ENCODE measurements at places on chromosomes 4 and X.

- no peak for DNase-seq
These were observed 85.3 kb downstream of the HCCS start for GRCh38 chrX:11196476-11196875.

GRCh38 chr4:155433636-155434360 lies 57.0 kb upstream of the MAP9 start:
- DNase-seq, result no peak

GRCh38 chrX:10108288-10108687 lies 48.5 kb upstream of the CLCN4 start:
- DNase-seq, result no peak

DNA sequence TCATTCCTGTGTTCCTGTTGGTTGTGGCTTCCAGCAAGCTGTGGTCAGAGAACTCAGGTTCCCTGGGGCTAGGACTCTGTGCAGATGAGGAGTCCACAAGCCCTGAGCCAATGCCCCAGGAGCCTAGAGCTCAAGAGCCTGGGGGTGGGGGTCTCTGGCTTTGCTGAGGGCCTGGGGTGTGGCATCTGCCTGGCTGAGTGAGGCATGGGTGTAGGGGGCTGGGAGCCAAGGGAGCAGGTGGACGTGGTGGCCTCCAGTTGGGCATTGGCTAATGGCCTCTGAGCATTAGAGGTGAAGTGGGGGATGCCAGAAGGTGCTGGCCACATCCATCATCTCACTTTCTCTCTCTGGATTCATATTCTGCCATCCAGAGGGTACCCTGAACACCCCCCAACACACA lies 5.3 kb upstream of the MAMLD1 start:
- DNase-seq, result no peak

- DNase-seq, result no peak
These were observed 14.8 kb upstream of the MAMLD1 start for GRCh38 chrX:150348365-150348764.

DNA sequence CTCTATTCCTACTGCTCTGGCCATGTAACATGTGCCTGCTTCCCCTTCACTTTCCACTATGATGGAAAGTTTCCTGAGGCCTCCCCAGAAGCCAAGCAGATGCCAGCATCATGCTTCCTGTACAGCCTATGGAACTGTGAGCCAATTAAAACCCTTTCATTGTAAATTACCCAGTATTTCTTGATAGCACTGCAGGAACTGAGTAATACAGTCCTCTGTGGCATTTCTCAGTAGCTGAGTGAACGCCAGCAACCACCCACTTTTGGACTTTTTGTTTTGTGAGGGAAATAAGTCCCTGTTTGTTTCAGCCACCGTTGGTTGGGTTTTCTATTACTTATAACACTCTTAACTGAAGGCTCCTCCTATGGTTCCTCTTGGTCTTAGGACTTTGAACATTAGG lies 104.1 kb downstream of the C4orf51 start:
- DNase-seq, result no peak

GRCh38 chrX:1291110-1291740 lies 22.6 kb downstream of the CSF2RA start:
- no peak for DNase-seq

DNA sequence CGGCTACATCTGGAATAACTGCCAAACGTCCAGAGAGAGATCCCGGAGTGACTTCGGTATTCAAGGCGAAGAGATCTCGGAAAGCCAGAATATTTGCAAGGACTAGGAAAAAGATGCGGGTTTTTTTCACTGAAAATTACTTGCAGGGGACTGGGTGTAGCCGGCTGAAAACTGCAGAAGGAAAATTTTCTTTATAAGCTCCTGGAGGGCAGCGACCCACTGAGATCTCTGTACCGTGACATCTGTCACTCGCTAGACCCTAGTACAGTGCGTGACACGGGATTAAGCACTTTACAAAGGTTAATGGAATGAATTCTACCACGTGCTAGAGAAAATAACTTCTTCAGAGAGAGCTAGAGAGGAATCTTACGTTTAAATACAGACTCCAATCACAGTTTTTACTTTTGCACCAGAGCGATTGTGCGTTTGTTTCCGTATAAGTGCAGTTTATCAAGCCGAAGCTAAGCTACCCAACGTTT lies 1.1 kb upstream of the LCORL start:
- DNase-seq, result no peak

DNA sequence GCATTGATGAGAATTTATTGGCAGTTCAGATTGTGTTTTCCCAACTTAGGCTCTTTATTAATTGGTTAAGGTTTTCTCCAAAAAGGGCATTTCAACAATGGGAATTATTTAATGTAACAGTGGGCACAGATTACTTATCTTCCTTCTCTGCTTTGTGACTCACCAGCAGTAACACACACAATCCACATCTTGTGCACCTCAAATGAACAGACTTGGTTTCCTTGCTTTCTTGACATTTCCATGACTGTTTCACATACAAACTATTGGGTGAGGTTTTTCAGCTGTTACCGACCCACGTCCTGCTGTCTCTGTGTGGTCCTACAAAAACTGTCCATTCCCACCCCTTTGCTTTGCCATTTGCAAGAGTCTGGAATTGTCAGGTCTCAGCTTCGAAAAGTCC lies 38.1 kb downstream of the CCNI start:
- no peak for DNase-seq

DNA sequence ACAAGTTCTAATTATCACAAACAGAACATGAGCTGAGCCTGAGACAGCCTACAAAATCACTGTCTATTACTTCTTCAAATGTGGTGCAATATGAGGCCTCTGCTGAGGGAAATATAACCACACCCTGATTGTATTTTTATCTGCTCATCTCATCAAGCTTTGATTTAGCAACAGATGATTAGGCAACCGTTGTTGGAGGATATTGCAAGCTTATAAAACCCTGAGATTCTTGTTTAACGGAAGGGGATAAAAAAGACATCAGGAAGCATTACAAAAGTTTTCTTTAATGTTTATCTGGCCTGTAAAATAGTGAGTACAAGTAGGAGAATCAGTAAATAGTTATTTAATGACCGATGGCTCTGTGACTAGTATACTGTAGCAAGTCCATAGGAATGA lies 108.5 kb downstream of the ZNF330 start:
- no peak for DNase-seq

DNA sequence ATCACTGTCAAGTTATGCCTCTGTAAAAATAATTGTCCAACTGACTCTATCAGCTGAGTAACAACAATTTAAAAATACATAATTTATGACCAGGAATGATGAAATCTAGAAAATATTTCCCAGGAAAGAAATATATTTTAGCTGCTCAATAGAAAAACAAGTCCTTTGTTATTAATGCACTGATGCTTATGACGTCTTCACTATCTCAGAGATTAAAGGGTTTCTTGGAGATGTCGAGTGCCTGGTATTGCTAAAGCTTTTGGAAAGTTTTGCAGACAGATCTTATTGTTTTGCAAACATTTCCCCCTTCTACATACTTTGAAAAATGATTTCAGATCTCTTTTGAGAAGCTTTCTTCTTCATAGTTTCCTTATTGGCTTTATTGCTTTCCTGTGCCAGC lies 154.6 kb upstream of the RPS6KA3 start:
- no peak for DNase-seq

- no peak for DNase-seq
These were observed 618.1 kb downstream of the PPP4R3C start for GRCh38 chrX:26845056-26845455.

DNA sequence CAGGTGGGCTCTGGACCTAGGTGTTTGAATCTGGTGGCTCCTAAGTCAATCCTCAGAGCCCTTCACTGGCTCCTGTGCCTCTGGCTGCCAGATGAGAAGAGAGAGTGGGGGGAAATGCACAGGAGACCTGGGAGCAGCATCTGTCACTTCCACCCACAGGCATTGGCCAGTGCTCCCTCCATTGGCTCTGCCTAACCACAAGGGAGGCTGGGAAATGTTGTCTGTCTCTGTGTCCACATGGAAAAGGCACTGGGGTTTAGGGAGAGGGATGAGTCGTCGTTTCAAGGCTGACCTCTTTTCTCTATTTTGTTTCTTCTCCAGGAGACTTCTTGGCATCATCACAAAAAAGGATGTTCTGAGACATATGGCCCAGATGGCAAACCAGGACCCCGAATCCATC lies 76.4 kb downstream of the CLCN4 start:
- no peak for DNase-seq

DNA sequence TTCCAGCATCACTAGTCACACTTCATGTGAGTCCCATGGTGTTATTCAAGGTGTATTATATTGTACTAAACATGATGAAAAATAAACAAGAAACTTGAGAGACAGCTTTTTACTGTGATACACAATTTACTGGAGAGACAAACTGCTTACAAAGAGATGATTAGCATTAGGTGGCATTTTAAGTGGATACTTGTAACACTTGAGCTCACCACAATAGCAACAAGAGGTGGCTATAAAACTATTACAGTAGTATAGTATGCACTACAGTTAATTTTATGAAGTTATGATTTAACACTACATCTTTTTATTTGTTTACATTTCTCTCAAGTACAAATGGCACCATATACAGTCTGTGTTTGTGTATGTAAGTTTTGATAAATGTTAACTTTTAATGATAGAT lies 246.6 kb downstream of the PARM1 start:
- no peak for DNase-seq

DNA sequence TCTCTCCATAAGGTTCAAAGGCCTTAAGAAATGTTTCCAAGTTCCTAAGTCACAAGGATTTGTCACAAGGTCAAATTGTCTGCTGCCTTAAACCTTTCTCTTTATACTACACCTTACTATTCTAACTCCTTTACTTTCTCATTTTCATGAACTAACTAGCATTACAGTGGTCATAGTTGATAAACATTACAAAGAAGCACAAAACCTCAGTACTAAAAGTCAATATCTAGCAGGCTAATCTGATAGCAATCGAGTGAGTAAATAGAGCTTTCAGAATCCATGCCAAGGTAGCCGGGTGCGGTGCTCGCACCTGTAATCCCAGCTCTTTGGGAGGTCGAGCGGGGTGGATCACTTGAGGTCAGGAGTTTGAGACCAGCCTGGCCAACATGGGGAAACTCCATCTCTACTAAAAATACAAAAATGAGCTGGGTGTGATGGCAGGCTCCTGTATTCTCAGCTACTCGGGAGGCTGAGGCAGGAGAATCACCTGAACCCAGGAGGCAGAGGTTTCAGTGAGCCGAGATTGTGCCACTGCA lies 510.0 kb downstream of the GBA3 start:
- DNase-seq, result no peak

- DNase-seq, result no peak
These were observed 68.5 kb upstream of the HMX1 start for GRCh38 chr4:8939840-8940742.

GRCh38 chr4:42018451-42018850 lies 28.1 kb downstream of the SLC30A9 start:
- DNase-seq, result no peak

DNA sequence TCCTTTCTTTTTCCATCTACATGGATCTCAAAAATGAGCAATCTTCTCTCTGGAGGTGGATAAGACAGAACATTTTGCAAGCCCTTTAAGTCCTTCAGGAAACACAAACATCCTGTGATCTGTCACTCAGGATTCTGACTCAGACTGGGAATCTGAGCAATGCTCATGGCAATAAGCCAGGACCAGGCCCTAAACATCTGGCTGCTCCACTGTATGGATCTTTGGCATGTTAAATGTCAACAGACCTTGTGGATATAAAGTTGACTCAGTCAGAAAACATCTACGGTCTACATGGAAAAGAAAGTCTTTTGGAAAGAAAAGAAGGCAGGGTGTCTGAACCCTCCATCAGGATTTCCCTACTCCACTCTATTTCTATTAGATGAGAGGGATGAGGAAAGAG lies 17.8 kb upstream of the CHIC2 start:
- no peak for DNase-seq

- no peak for DNase-seq
These were observed 25.3 kb downstream of the BTC start for GRCh38 chr4:74768857-74769525.

GRCh38 chr4:8188743-8189550 lies 10.1 kb upstream of the SH3TC1 start:
- no peak for DNase-seq

DNA sequence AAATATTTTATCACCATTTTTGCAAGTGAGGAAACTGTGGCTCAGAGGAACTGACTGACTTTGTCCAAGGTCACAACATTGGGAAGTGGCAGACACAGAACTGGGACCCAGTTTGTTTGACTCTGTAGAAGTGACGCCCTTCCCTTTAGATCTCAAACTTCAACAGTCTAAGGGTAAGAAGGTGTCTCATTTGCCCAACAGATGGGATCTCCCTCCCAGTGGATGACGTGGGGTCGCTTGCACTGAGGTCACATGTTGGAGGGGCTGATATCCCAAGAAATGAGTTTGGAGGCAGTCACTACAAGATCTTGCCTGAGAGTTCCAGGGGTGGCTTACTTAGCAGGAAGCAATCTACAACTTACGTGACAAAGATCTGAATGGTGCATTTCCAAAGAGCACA lies 172.5 kb upstream of the GPC4 start:
- no peak for DNase-seq

DNA sequence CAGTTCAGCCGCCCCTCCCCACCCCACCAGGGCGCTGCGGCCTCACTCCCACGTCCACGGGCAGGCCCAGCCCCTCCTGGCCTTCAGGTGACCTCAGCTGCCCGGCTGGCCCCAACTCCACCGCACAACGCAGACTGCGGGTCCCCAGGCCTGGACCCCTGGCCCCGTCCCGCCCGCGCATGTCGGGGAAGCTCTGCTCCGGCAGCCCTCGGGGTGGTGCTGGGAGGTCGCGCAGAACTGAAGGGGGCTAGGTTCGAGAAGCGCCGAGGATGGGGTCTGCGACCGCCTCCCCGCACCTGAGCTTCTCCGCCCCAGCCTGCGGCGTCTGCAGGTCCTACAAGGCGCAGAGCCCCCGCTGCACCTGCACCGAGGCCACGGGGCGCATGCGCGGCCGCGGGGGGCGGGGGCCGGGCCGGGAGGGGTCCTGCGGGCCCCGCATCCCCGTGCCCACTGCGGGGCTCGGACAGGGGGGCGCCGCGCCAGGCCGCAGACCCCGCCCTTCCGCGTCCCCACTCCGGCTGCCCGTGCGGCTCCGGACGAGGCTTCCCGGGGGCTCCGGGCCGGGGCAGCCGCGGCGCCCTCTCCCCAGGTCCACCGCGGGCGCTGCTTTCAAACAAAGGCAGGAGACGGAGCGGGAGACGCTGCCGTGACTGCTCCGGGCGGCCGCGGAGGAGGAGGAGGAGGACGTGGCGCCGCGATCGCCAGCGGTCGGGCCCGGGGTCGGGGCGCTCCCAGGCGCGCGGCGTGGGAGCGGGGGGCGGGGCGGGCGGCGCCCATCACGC lies 672 bp upstream of the NAT8L start:
- no peak for DNase-seq

GRCh38 chrX:52078131-52078530 lies 9.1 kb upstream of the MAGED4B start:
- no peak for DNase-seq

GRCh38 chr4:31005037-31005436 lies 284.9 kb downstream of the PCDH7 start:
- DNase-seq, result no peak

GRCh38 chr4:41572516-41572915 lies 34.6 kb downstream of the LIMCH1 start:
- DNase-seq, result no peak

DNA sequence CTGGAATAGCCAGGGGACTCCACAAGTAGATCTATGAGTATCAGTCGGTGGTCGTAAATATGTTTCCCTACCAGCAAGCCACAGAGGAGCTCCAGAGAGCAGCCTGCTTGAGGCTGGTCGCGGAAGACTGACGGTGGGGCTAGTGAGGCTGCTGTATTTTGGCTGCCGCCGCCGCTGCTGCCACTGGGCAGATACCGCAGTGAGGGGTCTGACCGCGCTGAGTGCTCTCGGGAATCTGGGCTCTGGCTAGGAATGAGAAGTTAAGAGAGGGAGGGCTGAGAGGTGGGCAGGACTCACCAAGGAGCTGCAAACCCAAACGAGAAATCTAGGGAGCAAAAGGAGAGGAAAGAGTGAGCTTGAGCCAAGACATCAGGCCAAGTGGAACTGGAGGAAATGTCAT lies at the start of gene EXOC1L:
Gene EXOC1L (plus strand): TSS at position 157 of the 400 bp plus-strand sequence. CDS start 237 bp downstream, at position 394.
- DNase-seq, result no peak
